ENCODE measurements at places on chromosomes 1 and 21.

GRCh38 chr1:84264961-84265360 is 36.5 kb upstream of the SAMD13 start:
- DNase-seq, result no peak

- no peak for DNase-seq
These were observed 92.6 kb downstream of the LPAR3 start for GRCh38 chr1:84800090-84801073.

GRCh38 chr1:209150114-209150513 is 433.4 kb upstream of the CAMK1G start:
- DNase-seq, result no peak

- DNase-seq, result no peak
These were observed 8.6 kb downstream of the LAMC2 start for GRCh38 chr1:183194527-183195141.

DNA sequence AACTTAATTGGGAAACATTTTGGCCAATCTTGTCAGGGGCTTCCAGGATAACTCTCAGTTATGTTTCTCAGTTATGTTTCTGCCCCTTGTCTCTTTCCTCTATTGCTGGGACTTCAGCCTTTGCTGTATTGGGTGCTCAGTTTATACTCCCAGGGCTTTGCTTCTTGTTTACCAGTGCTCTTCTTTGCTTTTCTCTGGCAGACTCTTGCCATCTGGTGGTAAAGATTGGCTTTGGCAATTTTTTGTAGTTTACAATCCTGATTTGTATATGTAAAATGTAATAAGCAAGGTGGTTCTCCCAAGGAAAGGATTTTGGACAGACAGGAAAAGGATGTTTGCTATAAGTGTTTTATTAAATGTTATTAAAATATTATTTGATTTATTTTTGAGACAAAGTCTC is 37.9 kb downstream of the FABP3 start:
- no peak for DNase-seq

GRCh38 chr1:192954705-192955265 is 104.4 kb downstream of the UCHL5 start:
- DNase-seq, result no peak

- DNase-seq, result no peak
These were observed 712.8 kb upstream of the CHRM3 start for GRCh38 chr1:238673561-238673960.
